ENCODE measurements at places on chromosomes 6 and 20. TPM values are rescaled to one million over a fixed set of nuclear protein-coding genes. Genes with fewer than 3 reads are reported as not detected.

Gene PREX1
- total RNA-seq, result 9.9 TPM

- DNase-seq, result no peak
These were observed 31.4 kb downstream of the DTNBP1 start for GRCh38 chr6:15631432-15631831.

GRCh38 chr6:168968228-168968627 lies 285.4 kb downstream of the THBS2 start:
- DNase-seq, result peak; percentile 62

GRCh38 chr6:61887423-61887822 lies 398.6 kb downstream of the KHDRBS2 start:
- no peak for DNase-seq

DNA sequence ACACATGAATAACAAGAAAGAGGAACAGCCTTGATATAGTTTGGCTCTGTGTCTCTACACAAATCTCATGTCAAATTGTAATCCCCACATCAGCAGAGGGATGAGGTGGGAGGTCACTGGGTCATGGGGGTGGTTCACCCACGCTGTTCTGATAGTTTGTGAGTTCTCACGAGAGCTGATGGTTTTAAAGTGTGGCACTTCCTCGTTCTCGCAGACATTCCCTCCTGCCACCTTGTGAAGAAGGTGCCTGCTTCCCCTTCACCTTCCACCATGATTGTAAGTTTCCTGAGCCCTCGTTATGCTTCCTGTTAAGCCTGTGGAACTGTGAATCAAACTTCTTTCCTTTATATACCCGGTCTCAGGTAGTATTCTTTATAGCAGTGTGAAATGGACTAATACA lies 13.1 kb downstream of the SRPK1 start:
- no peak for DNase-seq

DNA sequence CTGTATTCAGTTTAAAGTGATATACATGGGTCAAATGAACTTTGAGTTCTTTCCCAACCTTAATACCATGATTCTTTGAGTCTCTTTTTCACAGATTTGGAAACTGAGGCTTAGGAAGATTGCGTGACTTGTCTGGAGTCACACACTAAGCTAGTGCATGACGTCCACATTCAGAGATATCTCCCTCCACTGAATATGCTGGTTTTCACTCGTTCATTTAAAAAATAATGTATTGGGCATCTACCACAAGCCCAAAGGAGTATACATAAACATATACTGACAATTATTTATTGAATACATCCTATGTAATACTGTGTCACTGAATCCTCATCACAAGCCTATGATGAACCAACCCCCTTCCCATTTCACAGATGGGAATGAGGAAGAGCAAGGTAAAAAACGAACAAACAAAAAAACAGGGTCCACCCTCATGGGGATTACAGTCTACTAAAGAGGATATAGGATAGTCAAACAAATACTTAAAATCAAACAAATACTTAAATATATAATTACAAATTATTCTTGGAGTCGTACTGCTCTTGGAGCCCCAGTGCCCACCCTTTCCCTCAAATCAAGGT lies 611 bp upstream of the TM9SF4 start:
- DNase-seq, result no peak

Gene BEND6
- total RNA-seq, result 0.17 TPM

GRCh38 chr20:59456342-59457279 lies 147.7 kb upstream of the PHACTR3 start:
- no peak for DNase-seq

Gene HMGCLL1
- 0.46 TPM for total RNA-seq

Gene BANF2
- not detected for total RNA-seq

Gene SFTA2
- total RNA-seq, result not detected
